Activated naive CD8-positive, alpha-beta T cell treated with anti-CD3 and anti-CD28 coated beads for 36 hours (primary cell): ENCODE measurements at places on chromosomes 6 and 20.

DNA sequence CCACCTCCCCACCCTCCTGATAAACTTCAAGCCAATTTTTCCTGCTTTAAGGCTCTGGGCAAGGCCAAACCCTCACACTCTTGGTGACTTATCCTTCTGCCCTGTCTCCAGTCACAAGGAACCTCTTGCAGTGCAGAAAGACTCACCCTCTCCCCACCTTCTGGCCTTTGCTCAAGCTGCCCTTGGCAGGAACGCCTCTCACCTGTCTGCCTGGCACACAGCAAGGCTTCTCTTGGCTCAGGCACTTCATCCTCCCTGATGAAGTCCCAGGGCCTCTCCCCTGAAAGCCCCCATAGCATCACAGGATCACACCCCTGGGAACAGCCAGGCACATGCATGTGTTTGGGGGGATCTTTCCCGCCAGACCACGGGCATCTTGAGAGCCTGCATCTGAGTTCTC, 68.8 kb upstream of the NNAT start:
- no peak for DNase-seq

DNA sequence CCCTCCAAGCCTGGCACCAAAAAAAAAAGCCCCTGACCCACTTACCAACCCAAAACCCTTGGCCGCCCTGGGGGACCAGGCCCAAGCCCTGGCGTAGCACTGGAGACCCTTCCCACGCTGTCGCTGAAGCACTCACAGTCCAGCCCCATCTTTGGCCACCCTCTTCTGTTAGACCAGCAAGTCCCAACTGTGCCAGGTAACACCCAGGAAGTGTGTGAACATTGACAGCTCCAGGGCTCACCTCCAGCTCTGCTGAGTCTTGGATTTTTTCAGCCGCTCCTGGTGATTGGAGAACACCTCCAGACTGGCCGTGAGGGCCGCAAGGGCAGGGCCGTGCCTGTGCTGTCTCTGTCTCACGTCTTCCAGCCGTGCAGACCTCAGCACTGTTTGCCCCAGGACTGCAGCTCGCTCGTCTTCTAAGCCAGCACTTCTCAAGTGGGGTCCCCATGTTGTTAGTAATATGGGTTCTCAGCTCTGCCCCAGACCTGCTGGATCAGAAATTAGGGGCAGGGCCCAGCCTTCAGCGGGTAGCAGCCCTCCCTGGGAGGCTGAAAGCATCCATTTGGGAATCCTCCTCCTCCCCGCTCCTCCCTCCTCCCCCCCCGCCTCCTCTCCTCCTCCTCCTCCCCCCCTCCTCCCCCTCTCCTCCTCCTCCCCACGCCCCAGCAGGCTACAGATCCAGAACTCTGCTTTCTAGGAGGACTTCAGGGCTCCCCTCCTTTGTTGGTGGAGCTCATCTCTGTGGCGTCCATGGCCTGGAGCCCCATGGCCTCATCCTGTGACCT, 18.1 kb downstream of the NPEPL1 start:
- DNase-seq = no peak

GRCh38 chr6:136654086-136654485, 103.9 kb upstream of the MAP7 start:
- no peak for DNase-seq

DNA sequence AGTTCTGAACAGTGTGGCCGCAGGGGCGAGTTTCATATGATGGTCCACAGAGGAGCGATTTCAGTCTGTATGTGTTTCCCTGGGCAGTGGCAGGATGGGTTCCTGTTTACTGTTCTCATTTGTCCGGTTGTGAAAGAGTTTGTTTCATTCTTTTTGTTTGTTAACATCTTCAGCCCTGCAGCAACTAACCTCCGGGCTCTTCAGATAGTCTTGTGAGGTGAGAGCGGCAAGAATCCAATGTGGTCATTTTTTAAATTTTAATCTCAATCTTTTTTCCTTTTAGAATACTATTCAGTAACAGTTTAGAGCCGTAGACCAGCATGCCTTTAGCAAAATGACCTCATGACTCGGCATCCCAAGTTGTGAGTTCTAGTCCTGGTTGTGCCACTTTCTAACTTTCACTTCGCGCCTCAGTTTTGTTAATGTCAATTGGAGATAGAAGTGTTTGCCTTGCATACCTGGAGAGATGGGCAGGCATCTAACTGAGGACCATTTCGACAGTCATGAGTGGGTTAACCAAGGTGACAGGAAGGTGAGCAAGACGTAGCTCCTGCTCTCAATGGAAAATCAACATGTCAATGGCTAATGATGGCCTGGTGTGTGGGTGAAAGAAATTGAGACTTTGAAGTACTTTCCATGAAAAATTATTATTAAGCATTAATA, 38.5 kb upstream of the PXDC1 start:
- no peak for DNase-seq

- DNase-seq = no peak
Observed at GRCh38 chr20:40449974-40450616, 238.9 kb downstream of the MAFB start.

GRCh38 chr6:130138909-130139242, 83.9 kb downstream of the SAMD3 start:
- DNase-seq = no peak

DNA sequence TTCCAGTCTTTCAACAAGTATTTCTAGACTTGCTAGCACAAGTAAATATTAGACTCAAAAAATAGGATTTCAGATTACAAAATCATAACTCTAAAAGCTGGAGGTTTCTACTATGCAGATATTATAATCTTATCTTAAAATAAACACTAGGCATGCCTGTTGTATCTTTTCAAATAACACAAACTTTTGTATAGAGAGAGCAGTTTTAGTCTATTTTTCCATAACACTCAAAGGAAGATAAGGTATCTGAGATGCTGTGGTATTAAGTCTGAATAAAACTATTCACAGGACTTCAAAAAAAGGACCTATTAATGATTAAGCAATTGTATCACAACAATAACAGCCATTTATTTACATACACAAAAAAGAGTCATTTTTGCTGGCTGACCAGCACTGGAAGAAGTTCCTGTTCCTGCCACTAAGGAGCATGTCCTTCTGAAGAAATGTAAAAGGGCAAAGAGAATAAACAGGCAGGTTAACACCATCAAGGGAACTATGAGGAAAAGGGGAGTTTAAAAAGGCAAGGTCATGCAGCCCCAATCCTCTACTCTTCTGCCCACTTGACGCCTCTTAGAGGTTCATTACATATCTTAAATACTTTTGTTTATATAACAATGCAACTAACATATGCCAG, 39.4 kb downstream of the REPS1 start:
- DNase-seq = no peak

GRCh38 chr6:27994616-27995015, 37.6 kb downstream of the OR2B6 start:
- no peak for DNase-seq

DNA sequence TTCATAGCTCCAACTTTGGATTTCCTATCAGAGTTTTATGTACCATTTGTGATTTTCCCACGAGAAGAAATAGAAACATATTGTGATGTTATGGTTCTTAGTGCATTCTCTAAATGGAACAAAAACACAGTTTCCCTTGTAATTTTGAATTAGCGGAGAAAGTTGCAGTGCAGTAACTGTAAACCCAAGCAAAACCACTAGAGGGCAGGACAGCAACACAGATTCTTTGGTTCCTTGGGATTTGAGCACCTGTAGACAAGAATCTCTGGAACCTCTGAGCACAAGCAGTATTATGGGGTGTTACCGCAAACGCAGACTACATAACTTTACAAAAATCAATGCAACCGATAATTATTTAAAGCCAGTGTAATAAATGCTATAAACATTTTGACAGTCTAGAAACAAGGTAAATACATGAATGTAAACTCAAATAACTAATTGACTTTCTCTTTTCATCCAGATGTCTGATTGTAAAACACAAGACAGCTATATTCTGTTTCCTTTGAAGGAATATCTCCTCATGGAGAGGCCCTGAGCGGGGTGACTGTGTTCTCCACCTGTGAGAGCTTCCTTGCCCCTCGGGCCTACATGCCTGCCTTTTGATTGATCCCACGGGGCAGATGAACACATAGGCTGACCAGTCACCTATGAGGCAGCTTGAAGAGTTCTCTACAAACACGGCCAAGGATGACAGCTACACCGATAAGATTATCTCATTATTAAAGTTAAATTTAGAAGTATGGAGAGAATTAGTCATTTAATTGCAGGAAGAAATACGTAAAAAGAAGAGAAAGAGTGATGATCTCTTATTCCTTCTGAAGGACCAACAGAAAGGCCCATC, 67.5 kb upstream of the COL21A1 start:
- DNase-seq = no peak

DNA sequence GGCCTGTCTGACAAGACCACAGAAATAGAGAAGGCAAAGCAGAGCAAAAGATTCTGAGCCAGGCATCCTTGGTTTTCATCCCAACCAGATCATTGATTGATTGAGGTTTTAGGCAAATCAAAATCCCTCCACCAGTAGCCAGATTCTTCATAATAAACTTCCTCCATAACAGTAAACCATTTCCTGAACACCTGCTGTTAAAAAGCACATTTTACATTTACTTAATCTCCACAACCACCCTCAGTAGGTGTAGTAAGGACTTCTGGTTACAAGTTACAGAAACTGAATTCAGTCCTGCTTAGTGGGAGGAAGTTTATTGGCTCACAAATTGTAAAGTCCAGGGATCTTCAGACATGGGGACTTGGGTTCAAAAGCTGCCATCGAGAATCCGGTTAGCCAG, 28.3 kb downstream of the EIF2S2 start:
- no peak for DNase-seq

DNA sequence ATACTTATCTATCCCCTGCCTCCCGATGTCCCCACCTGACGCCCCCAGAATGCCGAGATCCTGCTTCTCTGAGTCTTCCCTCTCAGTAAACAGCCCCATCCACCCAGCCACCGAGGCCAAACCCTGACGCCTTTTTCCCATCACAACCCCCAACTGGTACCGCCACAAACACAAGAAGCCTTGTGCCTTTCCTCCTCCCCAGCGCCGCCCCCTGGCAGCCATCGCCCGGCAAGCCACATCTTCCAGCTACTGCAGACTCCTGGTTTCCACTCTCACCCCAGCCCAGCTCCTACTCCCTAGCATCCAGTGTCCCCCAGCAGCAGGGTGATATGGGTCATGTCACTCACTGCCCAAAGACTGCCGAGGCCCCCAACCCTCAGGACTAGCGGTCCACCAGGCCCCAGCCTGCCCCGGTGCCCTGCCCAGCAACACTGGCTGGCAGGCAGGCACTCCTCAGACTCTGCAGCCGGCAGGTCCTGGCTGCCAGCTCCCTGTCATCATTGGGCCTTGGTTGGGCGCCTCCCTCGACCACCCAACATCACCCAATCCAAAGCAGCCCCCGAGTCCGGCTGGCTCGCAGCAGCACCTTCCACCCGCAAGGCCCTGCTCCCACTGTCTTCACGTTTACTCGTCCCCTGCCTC, 11.2 kb downstream of the TCFL5 start:
- no peak for DNase-seq

DNA sequence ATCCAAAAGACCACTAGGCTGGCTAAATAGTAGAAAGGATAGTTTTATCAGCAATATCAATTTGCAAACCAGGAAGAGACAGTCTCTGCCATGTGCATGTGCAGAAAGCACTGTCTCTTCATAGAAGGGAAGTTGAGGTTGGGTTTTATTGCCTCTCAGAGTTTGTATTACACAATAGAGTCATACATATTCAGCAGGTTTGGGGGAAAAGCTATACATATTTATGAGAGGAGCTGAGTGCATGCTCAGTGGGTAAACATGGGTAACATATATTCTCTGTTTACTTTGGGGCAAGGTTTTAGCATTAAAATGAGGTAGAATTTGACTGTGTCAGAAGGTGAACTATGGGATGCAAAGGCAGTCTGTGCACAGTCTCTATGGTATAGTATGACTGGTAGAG, 14.9 kb downstream of the TMEM170B start:
- no peak for DNase-seq

- DNase-seq = no peak
Observed at GRCh38 chr20:34029415-34029814, 35.7 kb downstream of the RALY start.

- DNase-seq = no peak
Observed at GRCh38 chr20:43710370-43711044, 16.3 kb downstream of the GTSF1L start.

GRCh38 chr20:60117065-60117464, 158.8 kb downstream of the CDH26 start:
- DNase-seq = no peak

DNA sequence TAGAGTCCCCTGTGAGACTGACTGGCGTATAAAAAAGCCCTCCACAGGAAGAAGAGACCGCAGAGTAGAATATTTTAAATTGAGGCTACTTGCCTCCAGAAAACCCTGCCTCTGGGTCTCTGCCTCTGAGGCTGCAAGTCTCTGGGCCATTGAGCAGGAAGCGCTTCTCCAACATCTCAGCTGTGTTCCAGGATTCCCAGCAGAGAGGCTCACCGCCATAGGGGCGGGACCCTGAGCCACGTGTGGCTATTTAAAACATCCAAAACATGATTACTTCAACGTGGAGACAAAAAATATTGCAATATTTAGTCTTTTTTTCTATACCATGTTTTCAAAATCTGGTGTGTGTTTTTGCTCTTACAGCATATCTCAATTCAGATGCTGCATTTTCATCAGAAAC, 59.4 kb downstream of the GNAS-AS1 start:
- DNase-seq = no peak

DNA sequence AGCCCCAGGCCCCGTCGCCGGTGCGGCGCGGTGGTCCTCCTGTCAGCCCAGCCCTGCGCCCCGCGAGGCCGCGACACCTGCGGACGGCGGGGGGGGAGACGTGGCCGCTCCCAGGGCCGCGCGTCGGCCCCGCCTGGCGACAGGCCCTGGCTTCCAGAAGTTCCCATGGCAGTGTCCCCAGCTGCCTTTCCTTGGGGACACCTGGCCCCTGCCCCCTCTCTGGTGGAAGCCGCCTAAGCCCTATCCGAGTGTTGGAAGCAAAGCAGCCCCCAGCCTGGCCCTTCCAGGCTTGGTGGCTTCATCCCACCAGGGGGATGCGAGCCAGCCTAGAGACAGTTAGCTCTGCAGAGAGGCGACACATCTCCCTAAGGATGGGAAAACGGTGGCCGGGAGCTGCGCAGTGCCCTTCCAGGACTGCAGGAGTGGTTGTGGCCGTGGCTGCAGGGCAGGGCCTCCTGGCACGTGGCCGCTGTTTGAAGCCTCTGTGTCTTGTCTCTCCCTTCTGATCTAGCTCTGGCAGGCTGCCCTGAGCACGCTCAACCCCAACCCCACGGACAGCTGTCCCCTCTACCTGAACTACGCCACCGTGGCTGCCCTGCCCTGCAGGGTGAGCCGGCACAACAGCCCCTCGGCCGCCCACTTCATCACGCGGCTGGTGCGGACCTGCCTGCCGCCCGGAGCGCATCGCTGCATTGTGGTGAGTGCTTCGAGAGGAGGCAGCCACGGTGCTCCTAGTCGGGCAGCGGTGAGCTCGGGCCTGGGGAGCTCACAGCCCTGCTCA, 816 bp downstream of the NPEPL1 start:
- DNase-seq = peak; percentile 33
